Ureter (tissue), 1 donor: ENCODE measurements at places on chromosomes 2 and 18. TPM values are rescaled to one million over a fixed set of nuclear protein-coding genes. Genes with fewer than 3 reads are reported as not detected.

CD8B2 gene
- 0.65 TPM for total RNA-seq

SMAD4 gene
- total RNA-seq, result 118 TPM

ABCB11 gene
- total RNA-seq, result 0.18 TPM

NYAP2 gene
- total RNA-seq, result 1.5 TPM

MYO5B gene
- 46.2 TPM for total RNA-seq

CYP27C1 gene
- total RNA-seq, result 0.73 TPM

CPO gene
- not detected for total RNA-seq

TMEM37 gene
- 2.2 TPM for total RNA-seq
